ENCODE measurements at places on chromosomes 7 and 10.

DNA sequence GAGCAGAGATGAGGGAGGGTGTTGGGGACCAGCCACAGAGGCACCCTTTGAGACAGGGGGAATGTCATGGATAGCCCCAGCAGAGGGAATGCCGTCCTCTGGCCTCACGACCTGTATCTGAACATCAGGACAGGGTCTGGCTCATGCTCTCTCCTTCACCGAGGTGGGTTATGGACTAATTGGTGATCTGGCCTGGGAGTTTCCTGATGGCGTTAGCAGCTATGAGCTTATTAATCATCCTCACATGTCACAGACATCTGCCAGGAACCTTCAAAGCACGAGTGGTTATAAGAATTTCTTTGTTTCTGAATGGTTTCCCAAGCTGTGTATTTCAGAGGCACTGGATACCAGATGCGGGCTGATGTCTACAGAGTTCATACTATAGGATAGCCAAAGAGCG is 6.9 kb downstream of the CPA4 start:
- DNase-seq: no peak

- DNase-seq: no peak
These were observed 102.5 kb downstream of the ACTR3B start for GRCh38 chr7:152862006-152862405.

- DNase-seq: no peak
These were observed 29.5 kb downstream of the CARD11 start for GRCh38 chr7:3013975-3014792.

GRCh38 chr7:19749658-19750057 is 23.8 kb downstream of the TMEM196 start:
- no peak for DNase-seq

- DNase-seq: no peak
These were observed 34.5 kb upstream of the DIP2C start for GRCh38 chr10:723973-724372.

GRCh38 chr10:15630353-15630752 is 89.4 kb downstream of the ITGA8 start:
- no peak for DNase-seq

- no peak for DNase-seq
These were observed 22.6 kb upstream of the RAB18 start for GRCh38 chr10:27481486-27481885.

DNA sequence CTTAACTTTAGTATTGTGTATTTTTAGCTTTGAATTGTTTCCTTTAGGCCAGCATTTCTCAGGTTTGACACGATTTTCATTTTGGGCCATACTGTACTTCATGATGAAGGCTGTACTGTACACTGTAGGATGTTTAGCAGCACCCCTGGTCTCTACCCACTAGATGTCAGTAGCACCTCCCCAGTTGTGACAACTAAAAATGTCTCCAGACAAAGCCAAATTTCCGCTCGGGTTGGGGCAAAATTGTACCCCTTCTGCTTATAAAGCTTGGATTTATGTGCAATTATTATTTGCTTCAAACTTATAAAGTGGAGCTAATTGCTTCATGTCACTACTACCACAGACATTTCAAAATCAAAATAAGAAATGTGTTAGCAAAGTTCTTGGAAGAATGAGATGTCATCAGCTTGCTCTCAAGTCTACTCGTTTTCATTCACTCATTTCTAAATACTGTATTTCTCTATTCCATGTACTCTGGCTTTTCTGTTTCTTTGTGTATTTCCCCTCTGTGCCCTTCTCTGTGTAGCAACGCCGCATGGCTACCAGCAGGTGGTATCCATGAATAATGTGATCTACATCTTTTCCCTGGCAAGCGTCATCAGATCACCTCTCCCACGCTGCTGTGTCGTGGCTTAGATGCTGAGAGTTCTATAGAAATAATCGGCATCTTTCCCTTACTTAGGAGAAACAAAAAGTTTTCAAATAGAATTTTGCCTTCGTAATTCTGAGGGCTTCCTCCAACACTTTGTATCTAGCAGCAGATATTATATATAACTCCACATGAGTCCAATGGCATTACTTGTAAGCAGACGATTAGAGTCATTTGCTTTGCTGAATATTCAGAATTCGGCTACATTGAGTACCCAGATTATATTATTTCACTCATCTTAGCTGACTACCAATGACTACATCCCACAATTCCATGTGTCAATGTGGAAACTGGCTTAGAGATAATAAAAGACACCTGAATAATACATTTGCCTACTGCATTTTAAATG is 47.8 kb upstream of the CALCR start:
- DNase-seq: peak; percentile 83

DNA sequence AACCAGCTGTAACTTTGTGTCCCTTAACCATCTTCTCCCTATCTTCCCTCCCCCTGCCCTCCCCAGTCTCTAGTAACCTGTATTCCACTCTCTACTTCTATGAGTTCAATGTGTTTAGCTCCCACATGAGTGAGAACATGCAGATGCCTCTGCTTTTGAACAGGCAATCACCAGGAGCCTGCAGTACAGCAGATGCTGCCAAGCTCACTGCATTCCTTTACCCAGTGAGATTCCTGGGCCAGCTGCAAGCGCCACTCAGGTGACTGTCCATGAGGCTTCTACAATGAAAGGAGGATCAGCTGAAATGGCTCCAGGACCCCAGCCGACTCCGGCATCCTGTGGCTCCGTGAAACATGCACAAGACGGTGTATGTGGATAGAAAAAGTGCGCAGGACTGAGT is 15.7 kb downstream of the GRID1 start:
- DNase-seq: no peak

DNA sequence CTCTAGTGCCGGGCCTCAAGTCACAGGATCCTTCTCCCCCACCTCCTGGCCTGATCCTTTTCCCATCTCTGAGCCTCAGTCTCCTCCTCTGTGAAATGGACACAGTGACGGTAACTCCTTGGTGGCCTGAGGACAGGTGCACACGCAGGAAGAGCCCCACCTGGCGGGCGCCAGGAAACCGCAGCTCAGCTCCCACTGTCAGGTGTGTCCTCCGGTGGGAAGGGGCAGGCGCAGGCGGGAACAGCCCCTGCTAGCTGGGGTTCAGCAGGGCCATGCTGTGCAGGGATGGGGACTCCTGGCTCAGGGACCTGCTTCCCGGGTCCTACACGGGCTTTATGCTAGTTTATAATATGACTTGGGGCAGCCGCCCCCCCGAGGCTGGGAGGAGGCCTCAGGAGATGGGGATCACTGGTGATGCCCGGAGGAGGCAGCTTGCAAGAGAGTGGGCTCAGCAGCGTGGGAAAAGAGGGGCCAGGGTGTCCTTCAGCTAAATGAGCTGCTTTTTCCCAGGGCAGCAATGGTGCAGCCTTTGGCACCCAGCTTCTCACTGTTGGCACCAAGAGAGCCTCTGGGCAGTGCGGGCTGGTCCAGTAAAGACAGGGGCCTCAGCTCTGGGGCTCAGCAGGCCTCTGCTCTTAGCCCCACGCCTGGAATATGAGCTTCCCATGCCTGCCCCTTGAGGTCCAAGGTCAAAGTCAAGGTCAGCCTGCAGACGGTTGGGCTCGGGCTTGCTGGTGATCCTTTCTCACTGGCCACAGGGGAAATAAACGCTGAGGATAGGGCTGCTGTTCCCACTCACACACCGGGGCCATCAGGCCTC is 68.0 kb upstream of the FAM20C start:
- DNase-seq: no peak

GRCh38 chr7:114173170-114173890 is 241.3 kb upstream of the FOXP2 start:
- no peak for DNase-seq

- no peak for DNase-seq
These were observed 29.5 kb upstream of the TMEM72 start for GRCh38 chr10:44881649-44882048.

- no peak for DNase-seq
These were observed 603.5 kb upstream of the NRP1 start for GRCh38 chr10:33938001-33938400.

- DNase-seq: peak; percentile 84
These were observed 63.4 kb downstream of the CRPPA start for GRCh38 chr7:16357921-16358320.

GRCh38 chr10:71765176-71765904 is 8.0 kb downstream of the VSIR start:
- DNase-seq: no peak

- peak; percentile 76 for DNase-seq
These were observed 12.8 kb upstream of the CARD11 start for GRCh38 chr7:3056234-3057065.

- no peak for DNase-seq
These were observed 251.9 kb downstream of the EXOC4 start for GRCh38 chr7:133504825-133505224.

DNA sequence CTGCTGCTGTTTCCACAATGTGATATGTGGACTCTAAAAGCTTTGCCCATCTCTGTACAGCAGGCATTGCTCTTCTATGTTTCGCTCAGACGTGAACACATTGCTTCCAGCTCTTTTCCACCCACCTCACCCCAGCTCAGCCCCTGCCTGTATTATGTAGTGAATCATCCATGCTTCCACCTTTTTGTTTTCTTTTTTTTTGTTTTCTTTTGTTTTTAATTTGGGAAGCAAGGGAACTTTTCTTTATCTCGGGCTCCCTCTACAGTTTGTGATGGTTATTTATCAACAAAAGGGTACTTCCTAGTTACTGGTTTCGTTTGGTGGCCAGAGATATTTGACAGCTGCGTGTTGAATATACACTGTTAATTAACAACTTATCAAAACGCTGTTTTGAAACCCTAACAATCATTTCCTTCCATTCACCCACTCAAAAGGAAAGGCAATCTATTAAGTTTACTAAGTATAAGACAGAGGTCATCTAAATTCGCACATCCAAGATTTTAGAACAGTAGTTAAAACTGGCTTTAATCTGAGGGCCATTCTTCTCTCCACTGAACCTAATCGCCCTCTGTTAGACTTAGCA is 127.9 kb upstream of the STK17A start:
- no peak for DNase-seq

- no peak for DNase-seq
These were observed 2.4 kb downstream of the KLLN start for GRCh38 chr10:87860816-87861403.

DNA sequence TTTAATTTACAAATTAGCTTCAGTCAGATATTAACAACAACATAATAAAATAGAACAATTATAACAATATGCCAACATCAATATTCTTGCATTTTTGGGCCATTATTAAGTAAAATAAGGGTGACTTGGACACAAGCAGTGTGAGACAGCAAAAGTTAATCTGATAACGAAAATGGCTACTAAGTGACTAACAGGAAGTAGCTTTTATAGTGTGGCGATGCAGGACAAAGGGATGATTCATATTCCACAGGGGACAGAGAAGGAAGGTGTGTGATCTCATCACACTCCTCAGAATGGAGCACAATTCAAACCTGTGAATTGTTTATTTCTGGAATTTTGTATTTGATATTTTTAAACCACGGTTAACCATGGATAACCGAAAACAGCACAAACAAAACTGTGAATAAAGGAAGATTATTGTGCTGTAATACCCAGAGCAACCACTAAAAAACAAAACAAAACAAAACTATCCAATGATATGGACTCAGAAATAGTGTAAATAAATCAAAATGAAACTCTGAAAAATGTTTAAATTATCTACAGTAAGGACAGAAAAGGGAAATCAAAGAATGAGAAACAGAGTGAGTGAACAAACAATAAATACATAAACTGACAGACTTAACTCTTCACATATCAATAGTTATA is 66.9 kb upstream of the TFEC start:
- DNase-seq: no peak

GRCh38 chr7:33044986-33045385 is 17.6 kb downstream of the NT5C3A start:
- no peak for DNase-seq

DNA sequence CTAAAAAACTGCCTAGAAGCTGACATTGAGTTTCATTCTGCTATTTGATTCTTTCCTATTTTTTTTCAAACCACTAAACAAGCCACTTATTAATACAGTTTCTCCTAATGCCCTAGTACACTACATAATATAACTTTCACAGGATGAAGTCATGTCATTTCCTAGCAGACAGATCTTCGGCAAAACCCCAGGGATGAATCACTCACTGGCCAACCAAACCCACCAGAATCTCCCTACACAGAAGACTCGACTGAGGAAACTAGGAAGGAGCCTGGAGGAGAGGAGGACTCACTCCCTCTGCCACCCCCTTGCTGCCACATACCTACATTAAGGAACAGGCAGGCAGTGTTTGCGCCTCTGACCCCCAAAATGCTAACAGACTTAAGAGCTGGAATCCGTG is 33.4 kb downstream of the XPNPEP1 start:
- no peak for DNase-seq

GRCh38 chr7:35727571-35727970 is 32.6 kb upstream of the HERPUD2 start:
- DNase-seq: no peak

GRCh38 chr7:2713370-2713769 is 25.4 kb downstream of the AMZ1 start:
- no peak for DNase-seq
